ENCODE measurements at places on chromosomes 3 and 15.

DNA sequence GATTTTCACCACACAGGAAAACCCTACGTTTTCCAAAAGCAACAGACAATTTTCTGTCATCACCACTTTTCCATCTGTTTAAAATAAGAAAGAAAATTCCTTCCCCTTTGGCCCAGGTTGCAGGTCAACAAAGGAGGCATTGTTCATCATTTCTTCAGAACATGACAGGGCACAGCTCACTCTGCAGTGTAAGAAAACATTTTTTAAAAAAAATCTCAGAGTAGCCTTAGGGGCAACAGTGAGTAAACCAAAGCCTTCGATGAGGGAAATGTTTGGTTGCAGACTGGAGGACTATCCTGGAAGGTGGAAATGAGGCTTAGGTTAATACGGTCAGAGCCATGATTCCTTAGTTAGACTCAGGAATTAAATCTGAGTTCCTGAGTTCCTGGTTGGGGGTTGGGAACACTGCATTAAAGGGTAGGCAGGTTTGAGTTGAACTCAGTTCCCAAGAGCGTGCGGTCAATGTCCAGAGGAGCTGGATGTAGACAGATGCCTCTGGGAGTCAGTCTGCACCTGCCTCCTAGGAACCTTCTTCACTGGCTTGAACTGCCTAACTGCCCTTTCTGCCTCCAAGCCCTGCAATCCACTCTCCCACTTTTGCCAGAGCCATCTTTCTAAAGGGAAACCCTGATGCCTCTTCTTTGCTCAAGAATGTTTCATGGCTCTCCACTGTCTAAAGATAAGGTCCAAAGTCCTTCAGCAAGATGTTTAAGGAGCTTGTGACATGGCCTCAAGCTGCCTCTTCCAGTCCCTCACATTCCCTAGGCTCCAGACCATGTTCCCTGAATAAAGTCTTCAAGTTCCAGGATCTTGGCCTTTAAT, 3.3 kb upstream of the HES1 start:
- DNase-seq: no peak

- DNase-seq: no peak
These were observed 281.3 kb downstream of the CLSTN2 start for GRCh38 chr3:140216249-140216648.

GRCh38 chr3:3842356-3842755, 43.1 kb downstream of the LRRN1 start:
- DNase-seq: no peak

DNA sequence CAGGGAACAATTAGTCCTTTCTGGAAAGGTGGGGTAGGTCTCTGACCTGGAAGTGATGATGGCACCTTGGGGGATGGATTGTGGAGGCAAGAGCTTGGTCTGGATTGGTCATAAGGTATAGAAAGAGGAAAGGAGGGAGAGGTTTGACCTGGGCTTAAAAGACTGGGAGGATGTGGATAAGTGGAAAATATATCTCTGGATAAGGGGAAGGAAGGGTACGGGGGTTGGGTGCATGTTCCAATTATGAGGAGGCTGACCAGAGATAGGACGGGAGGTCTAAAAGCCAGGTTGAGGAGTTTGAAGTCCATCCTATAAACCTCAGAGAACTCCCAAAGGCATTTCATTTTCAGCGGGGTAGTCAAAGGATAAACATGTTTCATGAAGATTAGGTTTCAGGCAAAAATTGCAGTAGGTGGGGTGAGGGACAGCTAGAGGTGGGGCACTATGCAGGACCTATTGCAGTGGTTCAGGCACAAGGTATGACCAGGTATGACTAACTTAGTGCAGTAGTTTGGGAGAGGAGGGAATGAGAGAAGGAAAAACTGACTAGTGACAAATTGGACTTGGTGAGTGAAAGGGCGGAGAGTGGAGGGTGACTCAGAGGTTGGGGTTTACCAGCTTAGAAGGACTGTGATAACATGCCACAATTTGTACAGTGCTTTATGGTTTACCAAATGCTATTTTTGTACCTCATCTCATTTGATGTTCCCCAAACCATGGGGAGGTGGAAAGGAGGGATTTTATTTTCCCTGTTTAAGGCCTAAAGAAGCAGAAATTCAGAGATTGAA, 10.7 kb downstream of the PDE8A start:
- peak; percentile 40 for DNase-seq

DNA sequence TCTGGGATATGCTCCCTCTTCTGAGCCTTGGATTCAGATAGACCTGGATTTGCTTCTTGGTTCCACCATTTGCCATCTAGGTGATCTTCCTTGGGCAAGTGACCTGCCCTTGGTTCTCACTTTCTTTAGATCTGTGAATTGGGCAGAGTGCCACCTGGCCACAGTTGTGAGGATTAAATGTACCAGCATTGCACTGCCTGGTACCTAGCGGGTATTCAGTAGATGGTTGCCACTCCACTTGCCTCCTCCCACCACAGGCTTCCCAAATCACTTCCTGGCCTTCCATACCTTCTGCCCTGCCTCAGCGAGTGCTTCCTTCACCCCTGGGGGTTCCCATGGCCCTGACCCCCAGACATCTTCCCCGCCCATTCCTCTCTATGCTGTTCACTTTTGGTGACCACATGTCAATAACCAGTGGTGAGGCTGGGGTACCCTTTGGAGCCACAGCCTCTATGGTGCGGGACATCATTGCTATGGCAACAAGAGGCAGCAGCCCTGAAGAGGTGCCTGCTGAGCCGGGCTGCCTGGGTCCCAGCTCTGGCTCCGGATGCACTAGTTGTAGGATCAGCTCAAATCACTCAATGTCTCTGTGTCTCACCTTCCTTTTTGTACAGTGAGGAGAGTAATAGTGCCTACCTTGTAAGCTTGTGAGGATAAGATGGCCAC, 40.5 kb downstream of the CMTM7 start:
- DNase-seq: no peak

- DNase-seq: no peak
These were observed 346.2 kb upstream of the ZNF717 start for GRCh38 chr3:76131396-76132153.

DNA sequence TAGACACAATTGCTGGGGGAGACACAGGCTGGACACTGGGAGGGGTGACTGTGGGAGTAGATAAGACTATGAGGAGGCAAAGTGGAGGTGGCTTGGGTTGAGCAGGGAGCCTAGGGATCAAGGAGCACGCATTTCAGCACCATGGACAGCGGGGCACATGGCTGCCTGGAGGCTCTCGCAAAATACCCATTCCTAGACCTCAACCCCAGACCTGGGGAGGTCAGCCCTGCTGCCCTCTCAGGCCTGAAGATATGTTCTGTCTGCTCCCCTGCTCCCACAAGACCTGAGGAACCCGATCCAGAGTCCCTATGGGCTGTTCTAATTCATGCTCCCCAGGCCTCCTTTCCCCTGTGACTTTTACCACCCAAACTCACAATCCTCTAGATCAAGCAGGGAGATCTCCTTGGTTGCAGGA, 16.0 kb upstream of the CPEB1 start:
- DNase-seq: no peak

DNA sequence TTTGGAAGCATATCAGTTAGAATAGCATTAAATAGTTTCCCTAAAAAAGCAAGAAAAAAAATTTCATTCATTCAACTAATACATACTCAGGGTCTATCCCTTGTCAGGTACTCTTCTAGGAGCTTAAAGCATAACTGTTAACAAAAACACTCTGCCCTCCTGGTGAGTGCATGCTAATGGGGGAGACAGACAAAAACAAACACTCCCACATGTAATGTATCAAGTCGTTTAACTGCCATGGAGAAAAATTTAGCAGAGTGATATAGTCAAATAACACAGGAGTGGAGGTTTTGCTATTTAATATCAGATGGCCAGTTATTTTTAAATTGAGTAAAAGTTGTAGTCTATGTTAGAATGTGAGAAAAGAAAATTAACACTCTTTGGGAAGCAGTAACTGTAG, 254.5 kb upstream of the RARB start:
- DNase-seq: no peak

DNA sequence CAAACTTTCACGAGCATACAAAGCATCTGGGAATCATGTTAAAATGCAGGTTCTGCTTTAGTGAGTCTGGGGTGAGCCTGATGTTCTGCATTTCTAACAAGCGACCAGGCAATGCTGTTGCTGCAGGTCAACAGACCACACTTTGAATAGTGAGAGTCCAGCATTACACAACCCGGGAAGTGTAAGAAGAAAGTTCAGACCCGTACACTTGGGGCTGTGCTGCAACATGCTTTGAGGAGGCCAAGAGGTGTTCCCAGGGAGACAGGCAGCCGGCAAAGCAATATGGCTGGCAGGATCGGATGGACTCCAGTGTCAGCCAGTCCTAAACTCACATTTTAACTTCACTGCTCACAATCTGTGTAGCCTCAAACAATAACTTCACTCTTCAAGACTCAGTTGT, 134.2 kb downstream of the LIPC start:
- no peak for DNase-seq

GRCh38 chr3:1506090-1506489, 413.3 kb downstream of the CNTN6 start:
- DNase-seq: no peak

GRCh38 chr3:111434941-111435622, 106.9 kb upstream of the CD96 start:
- no peak for DNase-seq

- DNase-seq: no peak
These were observed 31.3 kb upstream of the FURIN start for GRCh38 chr15:90837094-90837493.

DNA sequence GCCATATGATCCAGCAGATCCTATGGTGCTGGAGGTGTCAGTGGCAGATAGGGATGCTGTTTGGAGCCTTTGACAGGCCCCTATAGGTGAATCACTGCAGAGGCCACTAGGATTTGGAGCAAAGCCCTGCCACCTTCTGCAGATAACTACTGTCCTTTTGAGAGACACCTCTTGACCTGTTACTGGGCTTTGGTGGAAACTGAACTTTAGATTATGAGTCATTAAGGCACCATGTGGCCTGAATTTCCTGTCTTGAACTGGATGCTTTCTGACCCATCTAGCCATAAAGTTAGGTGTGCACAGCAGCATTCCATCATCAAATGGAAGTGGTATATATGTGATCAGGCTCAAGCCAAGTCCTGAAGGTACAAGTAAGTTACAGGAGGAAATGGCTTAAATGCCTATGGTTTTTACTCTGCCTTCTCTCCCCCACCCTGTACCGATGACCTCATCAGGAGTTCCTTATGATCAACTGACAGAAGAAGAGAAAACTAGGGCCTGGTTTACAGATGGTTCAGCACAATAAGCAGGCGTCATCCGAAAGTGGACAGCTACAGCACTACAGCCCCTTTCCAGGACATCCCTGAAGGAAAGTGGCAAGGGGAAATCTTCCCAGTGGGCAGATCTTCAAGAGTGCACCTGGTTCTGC, 565.6 kb upstream of the AGTR1 start:
- no peak for DNase-seq

- DNase-seq: no peak
These were observed 2.6 kb downstream of the STIMATE start for GRCh38 chr3:52894756-52895155.

DNA sequence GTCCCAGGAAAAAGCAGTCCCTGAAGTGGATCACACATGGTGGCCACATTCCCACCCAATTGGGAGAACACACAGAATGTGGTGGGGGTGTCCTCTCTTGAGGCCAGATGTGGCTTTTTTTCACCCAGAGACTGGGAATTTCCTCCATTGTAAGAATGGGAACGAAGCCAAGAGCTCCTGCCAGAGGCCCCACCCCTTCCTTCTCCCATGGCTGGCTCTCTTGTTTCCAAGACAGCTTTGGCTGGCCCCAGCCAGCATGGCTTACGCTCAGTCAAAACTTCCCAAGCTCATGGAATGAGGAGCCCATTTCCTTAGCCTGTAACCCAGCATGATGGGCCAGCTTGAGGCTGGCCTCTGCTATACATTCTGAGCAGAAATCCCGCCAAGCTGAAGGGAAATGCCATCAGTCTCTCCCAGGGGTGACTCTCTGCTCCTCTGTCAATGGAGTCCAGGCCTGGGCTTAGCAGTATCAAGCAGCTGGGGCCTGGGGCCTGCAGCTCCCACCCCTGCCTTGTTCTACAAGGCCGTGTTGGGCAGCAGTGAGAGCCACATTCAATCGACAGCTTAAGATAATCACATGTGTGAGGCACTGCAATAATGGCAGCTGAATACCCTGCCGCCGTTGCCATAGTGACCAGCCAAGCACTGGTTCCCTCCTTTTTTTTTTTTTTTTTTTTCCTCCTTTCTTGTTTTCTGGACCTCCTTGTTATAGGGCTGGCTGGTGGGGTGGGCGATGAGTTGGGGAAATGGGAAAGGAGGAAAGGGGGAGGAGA, 142.4 kb downstream of the EPHB1 start:
- DNase-seq: no peak

- DNase-seq: no peak
These were observed 112.5 kb downstream of the FOXB1 start for GRCh38 chr15:60116456-60117089.

GRCh38 chr3:89353465-89353864, 246.0 kb downstream of the EPHA3 start:
- no peak for DNase-seq

GRCh38 chr3:190718671-190719070, 143.8 kb downstream of the GMNC start:
- DNase-seq: peak; percentile 75

- DNase-seq: no peak
These were observed 5.5 kb downstream of the PARP9 start for GRCh38 chr3:122558605-122559004.

GRCh38 chr3:131550562-131551465, 48.0 kb upstream of the MRPL3 start:
- no peak for DNase-seq

DNA sequence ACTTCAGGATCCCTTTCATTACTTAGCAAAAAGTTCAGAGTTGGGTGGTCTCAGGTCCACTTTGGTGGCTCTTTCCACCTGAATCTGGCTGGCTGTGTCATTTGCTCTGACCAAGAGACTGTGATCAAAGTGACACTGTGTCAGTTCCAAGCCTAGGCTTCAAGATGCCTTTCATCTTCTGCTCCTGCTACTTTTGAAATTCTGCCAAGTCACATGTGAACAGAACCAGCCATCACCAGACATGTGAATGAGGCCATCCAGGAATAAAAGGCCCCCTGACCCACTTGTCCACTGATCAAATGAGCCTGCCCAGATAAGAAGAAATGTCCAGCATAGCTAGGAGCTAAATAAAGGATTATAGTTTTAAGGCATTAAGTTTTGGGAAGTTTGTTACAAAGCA, 132.2 kb downstream of the OSBPL10 start:
- no peak for DNase-seq

Measured in AG09309 (cell line).